ENCODE measurements at places on chromosomes 12 and 14.

GRCh38 chr14:96806836-96807235 is 9.7 kb downstream of the VRK1 start:
- H3K4me3 ChIP-seq: no peak overlapping the region
- no peak for DNase-seq
- H3K27ac ChIP-seq: no peak overlapping the region
- H3K36me3 ChIP-seq: no peaks in the 10 kb centered on the region
- H3K27me3 ChIP-seq: no peaks in the 10 kb centered on the region

GRCh38 chr14:89927186-89927865 is 27.2 kb downstream of the EFCAB11 start:
- no peaks in the 10 kb centered on the region for H3K36me3 ChIP-seq
- DNase-seq: no peak
- no peaks in the 10 kb centered on the region for H3K4me1 ChIP-seq
- H3K4me3 ChIP-seq: no peak overlapping the region
- no peaks in the 10 kb centered on the region for H3K27me3 ChIP-seq

DNA sequence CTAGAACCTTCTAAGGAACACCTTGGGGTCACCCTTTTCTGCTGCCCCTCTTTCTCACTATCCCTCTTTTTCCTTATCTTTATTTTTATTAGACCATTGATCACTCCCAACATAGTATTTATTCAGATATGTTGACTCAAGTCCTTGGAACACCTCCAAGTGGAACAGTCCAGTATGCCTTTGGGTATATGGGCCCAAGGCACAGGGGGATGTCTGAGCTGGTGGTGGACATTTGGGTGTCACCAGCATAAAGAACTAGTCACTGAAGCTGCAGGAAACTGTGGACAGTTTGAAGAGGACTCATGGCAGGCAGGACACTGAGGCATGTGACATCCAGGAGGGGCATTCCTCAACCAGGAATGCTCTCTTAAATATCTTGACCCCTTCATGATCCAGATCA is 105.6 kb downstream of the VEZT start:
- no peaks in the 10 kb centered on the region for H3K36me3 ChIP-seq
- DNase-seq: no peak
- H3K27ac ChIP-seq: no peak overlapping the region
- no peaks in the 10 kb centered on the region for H3K4me1 ChIP-seq
- no peak overlapping the region for H3K4me3 ChIP-seq

DNA sequence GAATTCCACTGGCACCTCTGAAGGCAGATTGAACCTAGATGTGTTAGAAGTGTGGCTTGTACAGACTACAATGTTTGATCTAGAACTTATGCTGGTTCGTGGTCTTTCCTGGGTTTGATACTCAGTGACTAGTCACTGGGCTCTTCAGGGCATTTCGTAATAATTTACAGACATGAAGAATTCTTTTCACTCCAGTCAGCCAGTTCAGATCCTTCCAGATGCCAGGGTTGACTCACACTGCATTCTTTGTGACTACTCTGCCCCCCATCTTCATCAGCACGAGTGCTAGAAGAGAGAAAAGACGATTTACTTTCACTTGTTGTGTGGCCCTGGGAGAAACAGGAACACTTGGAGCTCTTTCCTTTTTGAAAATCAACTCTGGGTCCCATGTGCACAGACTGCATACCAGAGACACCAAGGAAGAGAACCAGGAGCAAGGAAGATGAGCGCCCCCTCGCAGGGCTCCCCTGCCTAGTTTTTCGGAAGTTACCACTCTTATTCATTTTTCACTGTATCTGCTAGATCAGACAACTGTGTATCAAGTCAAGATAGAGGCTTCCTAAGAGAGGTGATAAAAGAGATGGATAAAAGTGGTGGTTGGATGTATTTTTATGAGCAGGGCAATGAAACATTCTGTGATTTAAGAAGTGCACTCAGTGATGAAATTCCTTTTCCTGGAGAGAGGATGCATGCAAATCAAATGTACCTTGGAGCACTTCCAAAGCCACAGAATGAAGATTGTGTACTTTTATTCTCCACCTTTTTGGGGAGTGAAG is 33.5 kb upstream of the EVL start:
- H3K36me3 ChIP-seq: no peaks in the 10 kb centered on the region
- H3K4me3 ChIP-seq: no peak overlapping the region
- no peaks in the 10 kb centered on the region for H3K4me1 ChIP-seq
- H3K27ac ChIP-seq: no peak overlapping the region
- DNase-seq: no peak

DNA sequence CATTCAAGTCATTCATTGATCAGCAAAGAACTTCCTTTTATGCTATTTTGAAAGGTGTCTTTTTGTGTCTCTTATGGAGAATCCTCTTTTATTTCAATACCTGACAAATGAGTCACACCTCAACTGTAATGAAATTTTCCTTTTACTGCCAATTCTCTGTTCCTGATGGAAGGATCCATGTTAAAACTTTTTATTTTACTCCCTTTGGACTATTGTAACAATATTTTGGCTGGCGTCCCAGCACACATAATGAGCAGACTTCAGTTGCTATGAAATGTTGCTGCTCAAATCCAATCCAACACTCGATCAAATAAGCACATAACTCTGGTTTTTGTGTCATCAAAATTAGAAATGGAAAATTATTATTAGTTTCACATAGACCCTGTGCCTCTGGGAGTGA is 21.9 kb upstream of the SLC15A5 start:
- no peaks in the 10 kb centered on the region for H3K27me3 ChIP-seq
- H3K4me1 ChIP-seq: no peaks in the 10 kb centered on the region
- no peak overlapping the region for H3K27ac ChIP-seq
- H3K36me3 ChIP-seq: no peaks in the 10 kb centered on the region

DNA sequence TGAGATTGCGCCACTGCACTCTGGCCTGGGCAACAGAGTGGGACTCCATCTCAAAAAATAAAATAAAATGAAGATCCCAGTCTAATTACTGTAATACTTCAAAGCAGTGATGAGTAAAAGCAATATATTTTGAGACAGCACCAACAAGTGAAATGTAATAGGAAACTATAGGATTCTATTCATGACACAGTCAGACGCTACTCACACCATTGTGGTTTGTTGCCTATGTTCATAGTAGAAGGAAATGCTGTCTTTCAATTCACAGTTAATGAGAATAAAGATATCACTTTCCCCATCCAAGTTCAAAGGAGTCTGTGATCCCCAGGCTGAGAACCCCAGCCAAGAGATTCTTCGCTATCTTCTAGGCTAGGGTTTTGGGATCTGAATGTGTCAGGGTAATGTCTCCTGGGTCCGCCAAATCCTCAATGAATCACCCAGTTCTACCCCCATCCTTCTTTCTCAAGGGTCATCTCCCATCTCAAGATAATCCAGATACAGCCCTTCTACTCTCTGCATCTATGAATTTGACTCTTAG is 16.6 kb upstream of the DTX1 start:
- no peak overlapping the region for H3K4me3 ChIP-seq
- H3K36me3 ChIP-seq: no peaks in the 10 kb centered on the region
- no peaks in the 10 kb centered on the region for H3K27me3 ChIP-seq
- H3K27ac ChIP-seq: no peak overlapping the region

DNA sequence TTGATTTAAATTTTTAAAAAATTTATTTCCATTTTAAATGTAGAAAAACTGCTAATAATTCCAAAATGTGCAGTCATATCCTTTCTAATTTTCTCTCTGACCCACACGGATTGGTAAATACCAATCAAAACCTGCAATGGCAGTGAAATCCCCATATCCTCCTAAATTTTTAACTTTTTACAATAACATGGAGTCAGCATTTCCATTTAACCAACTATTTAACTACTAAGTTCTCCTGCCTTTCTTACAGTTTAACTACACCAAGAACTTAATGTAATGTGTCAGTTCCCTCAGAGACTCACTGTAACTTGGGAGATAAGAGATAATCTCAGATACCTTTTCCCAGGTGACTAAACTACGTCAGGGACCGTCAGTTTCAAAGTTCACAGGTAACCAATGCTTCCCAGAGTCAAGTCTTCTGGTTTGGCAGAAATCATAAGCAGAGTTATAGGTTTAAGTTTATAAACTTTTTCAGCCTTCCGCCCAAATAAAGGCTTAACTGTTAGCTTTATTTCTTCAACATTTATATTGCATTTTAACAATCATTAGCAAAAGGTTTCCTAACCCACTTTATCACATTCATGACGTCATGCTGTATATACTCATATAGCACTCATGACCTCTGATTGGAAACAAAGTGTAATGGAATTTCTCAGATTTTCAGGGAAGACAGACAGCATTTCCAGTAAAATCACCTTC is 7.6 kb downstream of the KRAS start:
- no peaks in the 10 kb centered on the region for H3K36me3 ChIP-seq
- no peak for DNase-seq
- H3K27ac ChIP-seq: no peak overlapping the region
- no peaks in the 10 kb centered on the region for H3K27me3 ChIP-seq
- no peak overlapping the region for H3K4me3 ChIP-seq

GRCh38 chr12:10082117-10082874 is 16.5 kb downstream of the CLEC1A start:
- H3K4me3 ChIP-seq: no peak overlapping the region
- H3K36me3 ChIP-seq: no peaks in the 10 kb centered on the region
- H3K27ac ChIP-seq: no peak overlapping the region
- DNase-seq: no peak
- H3K27me3 ChIP-seq: no peaks in the 10 kb centered on the region

- H3K4me1 ChIP-seq: no peaks in the 10 kb centered on the region
- H3K4me3 ChIP-seq: no peak overlapping the region
- DNase-seq: no peak
- H3K27ac ChIP-seq: no peak overlapping the region
These were observed 28.3 kb downstream of the NRDE2 start for GRCh38 chr14:90303473-90303872.

- no peaks in the 10 kb centered on the region for H3K36me3 ChIP-seq
- H3K27me3 ChIP-seq: no peaks in the 10 kb centered on the region
- DNase-seq: no peak
These were observed 180.6 kb downstream of the SLC15A4 start for GRCh38 chr12:128643155-128643554.

DNA sequence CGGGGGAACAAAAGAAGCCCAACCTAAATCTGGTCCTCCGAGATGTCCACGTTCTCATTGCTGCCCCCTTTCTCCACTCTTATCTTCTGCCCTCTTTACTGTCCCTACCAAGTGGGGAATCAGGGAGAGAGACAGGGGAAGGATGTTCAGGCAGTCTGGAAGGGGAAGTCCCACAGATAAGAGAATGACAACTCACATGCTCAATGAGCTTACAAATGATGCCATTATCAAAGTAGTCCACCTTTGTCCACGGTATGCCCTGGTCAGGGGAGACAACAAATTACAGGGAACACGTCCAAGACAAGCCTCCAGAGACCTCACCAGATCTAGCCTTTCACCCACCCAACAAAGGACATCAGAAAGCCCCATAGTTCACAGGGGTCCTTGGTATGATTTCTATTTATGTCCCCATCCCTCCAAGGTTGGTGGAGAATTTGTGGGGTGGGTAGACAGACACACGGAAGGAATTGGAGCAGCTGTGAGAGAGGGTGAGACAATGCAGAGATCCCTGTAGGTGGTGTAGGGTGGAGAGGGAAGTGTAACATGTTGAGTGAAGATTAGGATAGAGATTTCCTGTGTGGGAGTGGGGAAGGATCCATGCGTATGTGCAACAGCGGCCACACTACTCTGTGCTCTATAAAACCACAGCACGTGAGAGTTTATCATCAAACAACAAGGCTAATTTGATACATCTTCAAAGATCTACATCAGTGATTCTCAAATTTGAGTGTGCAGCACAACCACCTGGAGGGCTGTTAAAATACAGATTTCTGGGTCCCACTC is 10.7 kb downstream of the MYO1A start:
- no peak overlapping the region for H3K4me3 ChIP-seq
- no peaks in the 10 kb centered on the region for H3K4me1 ChIP-seq
- H3K27me3 ChIP-seq: no peaks in the 10 kb centered on the region
- no peak overlapping the region for H3K27ac ChIP-seq

Measured in naive thymus-derived CD4-positive, alpha-beta T cell (primary cell).